ENCODE measurements at places on chromosomes 6 and 20. TPM values are rescaled to one million over a fixed set of nuclear protein-coding genes. Genes with fewer than 3 reads are reported as not detected.

LPIN3 gene
- total RNA-seq: 32.6 TPM

BPIFA1 gene
- total RNA-seq: not detected

FAM184A gene
- 11.2 TPM for total RNA-seq

CDH26 gene
- total RNA-seq: 1.5 TPM

DTNBP1 gene
- 19.9 TPM for total RNA-seq

CDH4 gene
- total RNA-seq: not detected

DNA sequence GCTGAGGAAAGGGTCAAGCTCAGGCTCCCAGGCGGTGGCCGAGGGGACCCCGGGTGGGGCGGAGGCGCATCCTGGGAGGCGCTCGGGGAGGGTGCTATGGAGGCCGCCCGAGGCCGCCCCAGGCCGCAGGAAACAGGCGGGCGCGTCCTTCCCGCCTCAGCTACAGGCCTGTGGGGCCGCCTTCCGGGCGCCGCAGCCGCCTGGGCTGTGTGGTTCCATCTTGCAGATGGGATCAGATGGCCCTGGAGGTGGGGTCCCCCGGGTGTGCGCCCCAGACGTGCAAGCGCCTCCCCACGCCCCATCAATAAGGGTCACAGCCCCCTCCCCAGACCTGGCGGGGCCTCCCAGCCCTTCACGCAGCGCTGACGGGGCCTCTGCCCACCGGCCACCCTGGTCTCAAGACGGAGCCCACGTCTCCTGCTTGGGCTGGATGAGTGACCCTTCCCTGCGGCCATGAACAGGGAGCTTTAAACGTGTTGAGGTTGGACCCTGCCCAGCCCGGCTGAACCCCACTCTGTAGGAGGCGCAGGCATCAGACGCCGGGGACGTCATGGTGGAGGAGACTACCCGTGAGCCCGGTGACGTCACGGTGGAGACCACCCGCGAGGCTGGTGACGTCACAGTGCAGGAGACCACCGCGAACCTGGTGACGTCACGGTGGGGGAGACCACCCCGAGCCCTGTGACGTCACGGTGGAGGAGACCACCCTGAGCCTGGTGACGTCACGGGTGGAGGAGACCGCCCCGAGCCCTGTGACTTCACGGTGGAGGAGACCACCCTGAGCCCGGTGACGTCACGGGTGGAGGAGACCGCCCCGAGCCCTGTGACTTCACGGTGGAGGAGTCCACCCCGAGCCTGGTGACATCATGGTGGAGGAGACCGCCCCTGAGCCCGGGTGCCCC, 267.0 kb downstream of the DLL1 start:
- H3K4me3 ChIP-seq: no peak overlapping the region
- no peak for DNase-seq
- no peaks in the 10 kb centered on the region for H3K27me3 ChIP-seq

DNA sequence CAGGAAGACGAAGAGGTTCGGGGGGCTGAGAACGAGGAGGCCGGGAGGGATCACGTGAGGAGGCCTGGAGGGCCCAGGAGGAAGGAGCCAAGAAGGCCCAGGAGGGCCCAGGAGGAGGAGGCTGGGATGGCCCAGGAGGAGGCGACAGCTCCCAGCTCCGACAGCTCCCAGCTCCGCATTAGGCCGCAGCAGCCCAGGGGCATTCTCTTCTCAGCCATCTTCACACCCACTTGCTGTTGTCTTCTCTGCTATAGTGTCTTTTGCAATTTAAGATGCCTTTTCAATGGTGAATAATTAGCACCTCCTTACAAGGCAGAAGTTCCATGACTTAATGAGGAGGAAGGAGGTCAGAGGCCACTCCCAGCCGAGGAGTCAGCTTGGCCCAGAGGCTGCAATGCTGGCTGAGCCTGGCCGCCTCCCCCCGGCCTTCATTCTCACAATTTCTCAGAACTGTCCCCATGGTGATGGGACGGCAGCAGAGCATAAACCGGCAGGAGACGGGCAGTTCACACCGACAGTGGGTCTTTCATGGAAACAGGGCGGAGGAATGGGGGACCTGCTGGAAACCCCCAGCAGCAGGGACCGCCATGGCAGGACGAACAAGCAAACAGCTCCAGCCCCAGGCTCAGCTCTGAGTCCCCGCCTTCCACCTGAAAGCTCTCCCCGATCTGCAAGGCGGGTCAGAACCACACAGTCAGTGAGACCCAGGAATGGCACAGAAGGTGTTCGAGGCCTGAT, 45.1 kb downstream of the WDR27 start:
- no peak for DNase-seq
- H3K36me3 ChIP-seq: 0 out of 2 replicates have a peak, but pooled peaks cover 2% of the 10 kb centered on the region
- H3K27ac ChIP-seq: no peak overlapping the region
- H3K4me1 ChIP-seq: no peaks in the 10 kb centered on the region
- H3K27me3 ChIP-seq: no peaks in the 10 kb centered on the region

GRCh38 chr6:126030045-126030444, 43.7 kb downstream of the TRMT11 start:
- H3K4me3 ChIP-seq: no peak overlapping the region
- DNase-seq: no peak
- H3K4me1 ChIP-seq: peaks cover 19% of the 10 kb centered on the region
- H3K27me3 ChIP-seq: no peaks in the 10 kb centered on the region
- H3K36me3 ChIP-seq: no peaks in the 10 kb centered on the region

DNA sequence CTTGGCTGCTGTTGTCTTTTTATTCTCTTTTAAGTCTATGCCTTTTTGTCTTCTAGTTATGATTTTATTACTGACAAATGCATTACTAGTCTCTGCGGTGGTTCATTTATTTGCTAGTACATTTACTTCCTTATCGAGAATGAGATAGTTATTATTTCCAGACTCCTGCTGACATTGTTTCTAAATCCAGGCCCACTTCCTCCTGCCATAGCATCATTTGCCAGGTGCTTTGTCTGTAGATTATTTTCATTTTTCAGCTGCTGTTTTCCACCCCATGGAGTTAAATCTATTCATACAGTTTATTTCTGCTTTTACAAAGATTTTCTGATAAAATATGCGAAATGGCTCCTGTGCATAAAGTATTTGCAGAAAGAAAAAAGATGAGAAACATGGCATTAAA, 459.7 kb downstream of the MMUT start:
- no peak overlapping the region for H3K27ac ChIP-seq
- no peaks in the 10 kb centered on the region for H3K36me3 ChIP-seq
- H3K4me1 ChIP-seq: no peaks in the 10 kb centered on the region
- H3K27me3 ChIP-seq: no peaks in the 10 kb centered on the region

DNA sequence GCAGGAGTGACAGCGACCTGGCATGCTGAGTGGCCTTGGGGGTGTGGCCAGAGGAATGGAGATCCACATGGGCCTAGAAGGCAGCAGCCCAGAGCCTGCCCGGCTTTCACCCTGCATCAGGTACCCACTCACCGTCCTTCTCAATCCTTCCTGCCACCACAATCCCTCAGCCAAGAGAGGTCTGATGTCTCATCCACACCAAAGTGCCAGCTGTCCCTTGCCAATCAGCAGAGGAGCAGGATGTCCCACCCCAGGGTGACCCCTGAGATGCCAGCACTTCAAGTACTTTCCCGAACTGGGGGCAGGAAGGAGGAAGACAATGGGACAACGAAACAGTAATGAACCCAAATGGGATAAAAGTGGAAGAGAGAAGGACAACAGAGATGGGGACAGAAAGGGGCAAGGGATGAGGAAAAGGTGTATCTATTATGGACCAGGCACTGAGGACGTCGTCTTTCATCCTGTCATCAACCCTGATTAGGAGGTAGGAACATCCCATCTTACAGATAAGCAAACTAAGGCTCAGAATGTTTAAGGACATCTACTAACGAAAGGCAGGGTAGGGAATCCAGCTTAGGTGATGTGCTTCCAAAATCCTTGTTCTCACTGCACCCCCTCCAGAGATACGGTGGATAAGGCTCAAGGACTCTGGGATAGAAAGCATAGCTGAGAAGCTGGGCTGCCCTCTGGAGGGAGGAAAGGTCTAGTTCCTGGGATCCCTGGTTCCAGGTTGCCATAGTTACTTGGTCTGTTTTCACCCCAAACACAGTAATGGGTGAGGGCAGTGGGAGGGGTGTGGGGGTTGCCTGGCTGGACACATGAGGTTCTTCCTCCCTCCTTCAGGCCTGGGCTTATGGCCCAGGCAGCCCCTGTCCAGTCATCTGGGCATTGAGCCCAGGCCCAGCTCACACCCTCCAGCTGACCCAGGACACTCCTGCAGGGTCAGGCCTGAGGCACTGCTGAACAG, 4.5 kb upstream of the TNXB start:
- H3K27me3 ChIP-seq: no peaks in the 10 kb centered on the region
- peak; percentile 67 for DNase-seq
- H3K27ac ChIP-seq: no peak overlapping the region
- no peak overlapping the region for H3K4me3 ChIP-seq
- H3K4me1 ChIP-seq: peaks cover 5% of the 10 kb centered on the region
- peaks cover 5% of the 10 kb centered on the region for H3K36me3 ChIP-seq

DNA sequence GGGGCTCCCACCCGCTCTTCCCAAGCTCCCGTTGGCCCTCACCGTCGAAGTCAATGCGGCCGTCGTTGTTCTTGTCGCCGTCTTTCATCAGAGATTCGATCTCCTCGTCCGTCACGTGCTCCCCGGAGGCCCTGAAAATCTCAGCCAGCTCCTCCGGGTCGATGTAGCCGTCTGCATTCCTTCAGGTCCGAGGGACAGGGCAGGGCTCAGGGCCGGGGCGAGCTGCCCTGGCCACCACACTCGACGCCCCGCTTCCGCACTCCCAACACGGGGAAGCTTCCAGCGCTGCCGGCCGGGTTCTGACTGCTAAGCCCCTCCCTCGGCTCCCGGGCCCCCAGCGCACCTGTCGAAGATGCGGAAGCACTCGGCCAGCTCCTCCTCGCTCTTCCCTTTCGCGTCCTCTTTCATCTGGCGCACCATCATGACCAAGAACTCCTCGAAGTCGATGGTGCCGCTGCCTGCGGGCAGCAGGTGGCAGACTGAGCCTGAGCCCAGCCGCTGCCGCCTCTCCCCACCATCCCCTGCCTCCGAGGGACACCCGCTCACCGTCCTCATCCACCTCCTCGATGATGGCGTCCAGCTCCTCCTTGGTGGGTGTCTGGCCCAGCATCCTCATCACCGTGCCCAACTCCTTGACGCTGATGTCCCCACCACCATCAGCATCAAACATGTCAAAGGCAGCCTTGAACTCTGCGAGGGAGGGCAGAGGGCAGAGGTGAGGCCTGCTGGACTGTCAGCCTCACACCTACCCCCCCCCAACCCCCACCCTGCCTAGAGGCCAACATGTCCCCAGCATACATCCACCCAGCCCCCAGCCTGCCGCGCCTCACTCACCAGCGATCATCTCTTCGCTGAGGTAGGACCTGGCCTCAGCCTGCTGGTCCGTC, 2.9 kb downstream of the TNNC2 start:
- H3K27ac ChIP-seq: no peak overlapping the region
- no peak overlapping the region for H3K4me3 ChIP-seq
- no peaks in the 10 kb centered on the region for H3K36me3 ChIP-seq
- H3K4me1 ChIP-seq: no peaks in the 10 kb centered on the region
- H3K27me3 ChIP-seq: no peaks in the 10 kb centered on the region

DNA sequence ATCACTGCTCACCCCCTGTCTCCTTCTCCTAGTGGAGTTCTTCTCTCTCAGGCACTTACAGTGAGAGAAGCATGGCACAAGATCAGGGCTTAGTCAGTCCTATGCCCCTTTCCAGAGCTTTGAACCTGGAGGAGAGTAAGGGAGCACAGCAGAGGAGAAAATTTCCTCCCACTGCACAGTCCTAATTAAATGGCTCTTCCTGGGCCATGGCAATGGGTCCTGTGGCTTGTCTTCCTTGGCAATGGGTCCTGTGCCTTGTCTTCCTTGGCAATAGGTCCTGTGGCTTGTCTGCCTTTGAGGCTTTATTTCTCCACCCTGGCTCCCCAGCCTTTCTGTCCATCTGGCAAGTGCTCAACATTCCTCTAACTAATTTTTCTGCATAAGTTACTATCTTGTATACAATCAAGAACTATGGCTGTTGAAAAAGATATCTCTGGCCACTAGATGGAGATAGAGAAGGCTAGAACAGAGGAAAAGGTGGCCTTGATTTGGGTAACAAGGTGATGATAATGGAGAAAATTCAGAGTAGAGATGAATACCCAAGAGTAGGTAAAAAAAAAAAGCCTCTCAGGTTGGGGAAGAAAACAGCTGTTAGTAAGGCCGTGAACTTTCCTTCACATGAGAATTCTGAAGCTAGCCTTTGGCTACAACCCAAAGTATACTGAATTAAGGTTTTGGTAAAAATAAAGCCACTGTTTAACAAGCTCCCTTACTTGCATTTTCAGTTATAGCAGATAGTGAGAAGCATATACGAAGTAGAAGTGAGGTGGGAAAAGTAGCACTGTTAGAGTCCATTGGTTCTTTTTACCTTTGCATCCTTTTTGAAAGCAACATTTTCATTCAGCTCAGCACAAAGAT, 504.9 kb downstream of the DOK5 start:
- no peaks in the 10 kb centered on the region for H3K27me3 ChIP-seq
- H3K27ac ChIP-seq: no peak overlapping the region
- H3K36me3 ChIP-seq: no peaks in the 10 kb centered on the region
- peak; percentile 53 for DNase-seq
- no peak overlapping the region for H3K4me3 ChIP-seq

DNA sequence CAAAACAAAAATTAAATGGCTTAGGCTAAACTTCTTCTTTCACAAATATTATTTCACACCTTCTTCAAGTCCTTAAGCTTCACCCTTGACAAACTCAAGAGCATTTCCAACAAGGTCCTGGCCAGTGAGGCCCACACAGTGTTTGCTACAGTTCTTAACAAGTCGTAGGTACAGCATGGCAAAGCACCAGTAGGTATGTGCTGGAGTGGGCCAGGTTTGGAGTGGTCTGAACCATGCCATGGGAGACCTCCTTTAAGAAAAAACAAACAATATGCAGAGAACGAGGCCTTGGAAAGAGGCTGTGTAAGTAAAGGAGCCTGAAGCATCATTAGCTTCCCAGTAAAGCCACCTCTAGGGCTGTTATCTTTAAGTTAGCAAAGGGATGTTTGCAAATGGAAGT, 154.3 kb upstream of the SNX9 start:
- no peak overlapping the region for H3K27ac ChIP-seq
- no peaks in the 10 kb centered on the region for H3K27me3 ChIP-seq
- H3K4me3 ChIP-seq: no peak overlapping the region
- DNase-seq: no peak
- H3K4me1 ChIP-seq: no peaks in the 10 kb centered on the region

GRCh38 chr6:124962639-124963415, 590 bp downstream of the RNF217 start:
- H3K27me3 ChIP-seq: no peaks in the 10 kb centered on the region
- H3K36me3 ChIP-seq: no peaks in the 10 kb centered on the region
- no peak overlapping the region for H3K27ac ChIP-seq
- no peak for DNase-seq
- no peak overlapping the region for H3K4me3 ChIP-seq

DNA sequence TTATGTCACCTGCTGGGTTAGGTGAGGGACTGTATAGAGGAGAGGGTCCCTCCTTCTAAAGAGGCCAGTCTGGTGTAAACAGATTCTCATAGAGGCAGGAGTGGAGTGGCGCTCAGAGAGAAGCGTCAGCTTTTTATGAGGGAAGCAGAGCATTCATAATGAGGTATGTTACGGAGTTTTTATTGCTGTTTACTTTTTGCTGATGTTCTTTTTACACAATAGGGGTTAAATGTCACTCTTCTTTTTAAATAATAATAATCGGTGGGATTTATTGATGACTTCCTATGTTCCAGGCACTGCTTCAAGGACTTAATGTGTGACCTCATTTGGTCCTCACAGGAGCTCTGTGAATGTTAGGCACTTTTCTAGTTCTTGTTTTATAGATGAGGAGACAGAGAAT, 79.9 kb downstream of the L3MBTL3 start:
- H3K27ac ChIP-seq: no peak overlapping the region
- H3K27me3 ChIP-seq: no peaks in the 10 kb centered on the region
- H3K4me1 ChIP-seq: no peaks in the 10 kb centered on the region
- H3K36me3 ChIP-seq: no peaks in the 10 kb centered on the region
- no peak overlapping the region for H3K4me3 ChIP-seq
- no peak for DNase-seq

- no peaks in the 10 kb centered on the region for H3K36me3 ChIP-seq
- H3K4me1 ChIP-seq: no peaks in the 10 kb centered on the region
- no peak overlapping the region for H3K4me3 ChIP-seq
- H3K27ac ChIP-seq: no peak overlapping the region
Observed at GRCh38 chr20:61311656-61312387, 59.8 kb downstream of the CDH4 start.
